ENCODE measurements at places on chromosomes 16 and 17.

- no peak for DNase-seq
Measured at GRCh38 chr17:1630662-1631061, 2.0 kb upstream of the SLC43A2 start.

DNA sequence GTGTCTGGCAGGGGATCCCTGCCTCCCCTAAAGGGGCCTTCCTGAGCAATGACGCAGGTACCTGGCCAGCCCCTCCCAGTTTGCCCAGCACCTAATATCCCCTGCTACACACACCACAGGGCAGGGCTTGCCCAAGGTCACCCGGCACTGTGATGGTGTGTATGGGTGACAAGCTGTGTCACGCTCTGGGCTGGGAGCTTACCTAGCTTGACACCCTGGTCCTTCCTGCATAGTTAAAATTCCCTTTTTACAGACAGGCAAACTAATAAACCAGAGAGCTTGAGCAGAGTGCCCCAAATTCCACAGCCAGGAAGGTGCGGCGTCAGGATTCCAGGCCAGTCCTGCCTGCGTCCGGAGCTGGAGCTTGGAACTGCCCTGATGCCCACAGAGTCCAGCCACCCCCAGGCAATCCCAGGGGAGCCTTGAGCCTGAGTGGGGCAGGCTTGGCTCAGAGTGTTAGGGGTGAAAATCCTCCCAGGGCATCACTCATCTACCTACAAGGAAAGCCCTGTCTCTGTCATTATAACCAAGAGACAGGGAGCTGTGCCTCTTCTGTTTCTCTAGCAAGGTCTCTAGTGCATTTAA, 18.1 kb downstream of the MMP15 start:
- DNase-seq, result no peak

- DNase-seq, result no peak
Measured at GRCh38 chr16:19458722-19459379, 41.2 kb downstream of the TMC5 start.

GRCh38 chr17:4941319-4941610, 1.2 kb downstream of the RNF167 start:
- no peak for DNase-seq

GRCh38 chr17:219696-220095, 38.2 kb upstream of the DOC2B start:
- no peak for DNase-seq

Data from T-helper 17 cell (primary cell).